ENCODE measurements at places on chromosomes 1 and 21.
A peak's percentile ranks its signal among the peaks of the same experiment; 100 is the strongest.

DNA sequence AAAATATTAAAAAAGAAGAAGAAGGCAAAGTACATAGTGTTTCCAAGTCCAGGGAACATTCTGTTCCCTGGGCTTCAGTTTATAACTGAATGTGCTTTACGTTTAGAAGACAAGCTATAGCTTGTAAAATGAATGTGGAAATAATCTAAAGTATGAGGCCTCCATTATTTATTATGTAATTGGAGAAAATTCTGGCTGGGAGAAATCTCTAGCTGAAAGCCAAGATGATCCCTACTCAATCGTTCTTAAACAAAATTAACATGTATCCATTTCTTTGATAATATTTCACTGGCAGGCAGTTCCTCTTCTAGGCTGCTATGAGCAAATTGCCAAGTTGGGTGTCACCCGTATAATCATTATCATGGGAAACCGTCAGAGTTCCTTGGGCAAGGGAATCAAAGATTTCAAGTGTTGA, 52.2 kb upstream of the ETS2 start:
- no peak for DNase-seq

DNA sequence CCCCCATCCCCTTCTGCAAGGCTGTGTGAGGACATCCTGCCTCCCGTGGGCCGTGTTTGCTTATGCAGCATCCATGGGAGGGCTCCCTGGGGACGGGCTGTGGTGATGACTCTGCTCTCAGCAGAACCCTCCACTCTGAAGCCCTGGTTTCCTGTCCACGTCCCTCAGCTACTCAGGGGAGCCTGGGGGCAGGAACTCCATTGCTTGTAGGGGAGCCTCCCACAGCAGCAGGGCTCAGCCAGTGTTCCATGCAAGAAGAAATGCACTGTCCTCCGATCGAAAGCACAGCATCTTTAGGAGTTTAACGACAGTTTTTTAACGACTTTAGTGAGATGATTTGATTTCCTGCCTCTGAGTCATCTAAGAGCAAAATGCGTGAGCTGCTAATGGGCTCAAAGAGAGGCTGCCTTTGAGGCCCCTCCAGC, 8.3 kb upstream of the KCNAB2 start:
- DNase-seq = no peak

GRCh38 chr1:26677306-26678115, 18.3 kb upstream of the ARID1A start:
- peak; percentile 96 for DNase-seq

DNA sequence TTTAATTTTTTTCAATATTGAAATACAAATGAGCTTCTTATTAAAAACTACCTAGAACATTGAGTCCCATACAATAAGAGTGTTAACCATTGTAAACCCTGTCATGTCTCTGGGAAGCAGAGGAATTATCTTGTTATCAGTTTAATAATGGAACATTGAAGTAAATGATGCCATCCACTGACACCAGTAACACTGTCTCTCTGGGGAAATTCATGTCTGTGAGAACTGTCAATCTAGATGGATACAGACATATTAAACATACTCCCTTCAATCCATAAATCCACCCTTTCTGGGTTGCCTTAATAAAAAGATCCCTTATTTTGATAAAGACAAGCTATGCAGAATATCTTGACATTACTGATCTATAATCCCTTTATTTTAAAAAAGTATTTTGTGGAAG, 503.2 kb downstream of the DPYD start:
- DNase-seq = no peak

GRCh38 chr1:247089616-247090375, 11.2 kb upstream of the ZNF670 start:
- no peak for DNase-seq

DNA sequence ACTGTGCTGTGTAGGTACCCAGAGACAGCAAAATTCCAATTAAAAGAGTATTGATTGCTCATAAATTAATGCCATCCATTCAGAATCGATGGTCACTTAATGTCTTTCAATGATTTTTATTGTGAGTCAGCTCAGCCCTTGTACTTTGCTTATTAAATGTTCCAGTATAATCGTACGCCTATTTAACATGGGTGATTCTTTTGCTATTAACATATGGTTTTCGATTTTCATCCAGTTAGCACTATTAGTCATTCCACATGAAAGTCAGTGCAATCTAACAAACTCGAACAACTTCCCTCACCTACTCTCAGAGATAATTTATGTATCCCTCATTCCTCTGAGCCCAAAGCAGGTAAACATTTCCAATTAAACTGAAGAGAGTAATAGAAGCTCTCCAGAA, 109.6 kb upstream of the APP start:
- DNase-seq = no peak

GRCh38 chr1:155947292-155947691, 5.9 kb downstream of the RXFP4 start:
- no peak for DNase-seq
